Psoas muscle (tissue), 8 donors: ENCODE measurements at places on chromosomes 11 and 22. TPM values are rescaled to one million over a fixed set of nuclear protein-coding genes. Genes with fewer than 3 reads are reported as not detected.

LRRC74B gene
- not detected for total RNA-seq

- no peak for DNase-seq
These were observed 45.7 kb downstream of the PAMR1 start for GRCh38 chr11:35479731-35480130.

GRCh38 chr11:24748261-24748660 lies 251.4 kb downstream of the LUZP2 start:
- DNase-seq = no peak

DNA sequence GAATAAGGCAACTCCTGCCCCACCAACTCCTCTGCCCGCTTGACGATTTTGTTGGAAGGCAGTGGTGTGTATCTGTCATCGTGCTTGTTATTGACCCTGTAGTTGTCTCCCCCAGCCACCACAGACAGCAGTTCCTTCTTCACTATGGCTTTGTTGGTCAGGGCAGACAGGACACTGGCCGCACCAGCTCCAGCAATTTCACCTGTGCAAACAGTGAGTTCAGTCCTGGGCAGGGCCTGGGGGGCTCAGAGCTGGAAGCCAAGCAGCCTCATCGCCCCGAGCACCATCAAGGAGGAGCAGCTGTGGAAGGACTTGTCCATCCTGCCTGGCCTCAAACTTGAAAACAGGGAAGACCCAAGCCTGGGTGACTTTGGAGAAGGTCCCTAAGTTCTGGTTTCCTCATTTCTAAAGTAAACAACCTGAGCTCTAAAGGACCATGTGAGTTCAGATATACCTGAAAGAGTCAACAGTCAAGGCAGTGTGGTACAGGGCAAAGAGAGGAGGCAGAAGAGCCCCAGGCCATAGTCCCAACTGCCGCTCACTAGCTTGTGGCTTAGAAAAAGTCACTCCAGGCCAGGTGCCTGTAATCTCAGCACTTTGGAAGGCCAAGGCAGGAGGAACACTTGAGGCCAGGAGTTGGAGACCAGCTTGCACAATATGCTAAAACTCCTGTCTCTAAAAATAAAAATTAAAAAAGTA lies 4.6 kb downstream of the PLAAT2 start:
- DNase-seq = no peak

DNA sequence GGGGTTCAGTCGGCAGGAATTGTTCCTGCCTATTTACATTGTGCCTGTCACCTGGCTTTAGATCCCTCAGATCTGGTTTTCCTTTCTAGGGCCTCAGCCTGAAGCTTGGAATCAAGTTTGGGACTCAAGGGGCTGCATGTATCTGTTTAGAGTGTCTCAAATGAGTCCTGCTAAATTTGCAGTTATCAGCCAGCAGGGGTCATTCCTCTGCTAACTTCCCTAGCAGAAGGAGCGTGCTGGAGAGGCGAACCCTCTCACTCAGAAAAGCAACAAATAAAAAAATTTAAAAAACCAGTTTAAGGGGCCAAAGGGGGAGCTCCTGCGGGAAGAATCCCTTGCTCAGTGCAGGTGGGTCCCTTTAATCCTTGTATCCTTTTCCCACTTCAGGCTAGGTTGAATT lies 1220.2 kb downstream of the JRKL start:
- DNase-seq = no peak

- DNase-seq = no peak
These were observed 1.9 kb downstream of the DUSP18 start for GRCh38 chr22:30665786-30666185.

- DNase-seq = no peak
These were observed 194.4 kb upstream of the PGR start for GRCh38 chr11:101323997-101324396.

SMIM35 gene
- total RNA-seq = 0.09 TPM

- DNase-seq = no peak
These were observed 190.5 kb upstream of the MTMR2 start for GRCh38 chr11:96114178-96115064.

SPI1 gene
- 5.7 TPM for total RNA-seq

DNA sequence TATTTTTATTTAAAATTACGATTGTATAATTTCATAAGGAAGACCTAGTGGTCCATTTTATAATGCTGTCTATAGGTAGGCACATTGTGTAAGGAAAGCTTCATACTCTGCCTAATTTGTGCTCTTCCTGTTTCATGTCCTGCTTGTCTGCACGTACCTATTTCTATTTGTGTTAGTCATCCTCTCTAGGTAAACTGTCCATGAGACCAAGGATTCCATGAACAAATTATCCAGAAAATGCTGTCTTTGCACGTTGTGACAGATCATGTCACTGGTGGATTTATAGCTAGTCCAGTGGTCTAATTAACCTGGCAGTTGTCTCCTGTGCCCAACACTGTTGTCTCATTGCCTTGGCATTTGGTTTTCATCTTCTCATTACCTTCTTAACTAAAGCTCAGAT lies 44.7 kb downstream of the DNAJC24 start:
- no peak for DNase-seq

GRCh38 chr11:63608353-63609345 lies 5.6 kb downstream of the PLAAT3 start:
- no peak for DNase-seq

RCOR2 gene
- 0.66 TPM for total RNA-seq

DNA sequence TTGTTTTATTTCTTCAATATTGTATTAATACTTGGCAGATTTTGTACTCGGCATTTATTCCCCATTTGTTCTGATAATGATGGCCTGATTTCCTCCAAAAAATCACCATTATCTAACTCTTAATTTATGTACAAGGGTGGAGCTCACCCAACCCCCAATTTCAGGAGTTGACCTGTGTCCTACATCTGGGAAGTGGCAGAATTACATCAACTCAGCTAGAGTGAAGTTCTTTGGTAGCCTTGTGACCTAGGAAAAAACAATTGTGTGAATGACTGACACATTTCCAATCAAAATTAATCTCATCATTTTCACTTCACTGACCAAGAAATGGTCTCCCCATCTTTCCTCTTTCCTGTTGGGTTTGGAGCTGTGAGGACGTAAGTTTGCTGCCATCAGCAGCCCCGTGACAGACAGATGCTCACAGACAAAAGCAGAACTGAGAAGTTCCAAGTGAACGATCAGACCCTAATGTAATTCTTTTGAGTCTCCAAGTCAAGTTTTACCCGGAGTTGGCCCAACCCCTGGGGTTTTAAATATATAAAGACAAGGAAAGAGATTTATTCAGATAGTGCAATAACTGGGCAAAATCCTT lies 16.6 kb upstream of the MS4A6E start:
- DNase-seq = no peak

MS4A4E gene
- total RNA-seq = 0.60 TPM

DNA sequence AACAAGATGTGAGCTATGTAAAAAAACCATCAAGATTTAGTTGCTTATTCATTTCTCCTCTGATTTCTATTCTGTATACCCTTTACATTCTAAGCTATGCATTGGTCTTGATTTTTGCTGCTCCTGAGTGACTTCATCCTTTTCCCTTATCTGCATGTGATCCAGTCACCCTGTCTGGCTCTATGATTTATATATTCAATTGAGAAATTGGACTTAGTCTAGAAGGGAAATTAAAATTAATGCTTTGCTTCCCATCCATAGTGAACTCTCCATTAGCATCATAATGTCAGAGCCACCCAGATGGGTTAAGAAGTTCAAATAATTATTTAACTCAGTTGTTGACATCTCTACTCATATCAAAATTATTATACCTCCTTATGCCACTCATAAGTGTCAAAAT lies 5.0 kb downstream of the JRKL start:
- DNase-seq = no peak

DNA sequence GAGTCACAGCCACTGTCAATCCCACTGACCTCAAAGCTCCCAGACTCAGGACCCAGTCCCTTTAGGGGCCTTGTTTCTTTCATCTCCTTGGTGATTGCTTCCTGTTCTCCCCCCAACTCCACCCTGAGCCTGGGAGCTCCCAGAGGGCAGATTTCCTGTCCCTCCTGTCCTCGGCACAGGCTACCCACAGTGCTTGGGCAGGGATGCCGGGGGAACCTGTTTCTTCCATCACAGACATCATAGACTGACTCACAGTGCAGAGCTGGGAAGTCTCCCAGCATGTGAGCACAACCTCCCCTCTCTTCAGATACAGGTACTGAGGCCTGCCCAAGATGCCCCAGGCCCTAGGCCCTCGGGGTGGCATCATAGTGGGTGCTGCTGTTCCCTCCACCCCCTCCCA lies 16.6 kb downstream of the TRIM29 start:
- DNase-seq = no peak

- no peak for DNase-seq
These were observed 3.1 kb downstream of the ST13 start for GRCh38 chr22:40853333-40853732.

PARVG gene
- total RNA-seq = 3.2 TPM

- DNase-seq = peak; percentile 74
These were observed 36.9 kb upstream of the LINC01488 start for GRCh38 chr11:69444381-69445130.

DNA sequence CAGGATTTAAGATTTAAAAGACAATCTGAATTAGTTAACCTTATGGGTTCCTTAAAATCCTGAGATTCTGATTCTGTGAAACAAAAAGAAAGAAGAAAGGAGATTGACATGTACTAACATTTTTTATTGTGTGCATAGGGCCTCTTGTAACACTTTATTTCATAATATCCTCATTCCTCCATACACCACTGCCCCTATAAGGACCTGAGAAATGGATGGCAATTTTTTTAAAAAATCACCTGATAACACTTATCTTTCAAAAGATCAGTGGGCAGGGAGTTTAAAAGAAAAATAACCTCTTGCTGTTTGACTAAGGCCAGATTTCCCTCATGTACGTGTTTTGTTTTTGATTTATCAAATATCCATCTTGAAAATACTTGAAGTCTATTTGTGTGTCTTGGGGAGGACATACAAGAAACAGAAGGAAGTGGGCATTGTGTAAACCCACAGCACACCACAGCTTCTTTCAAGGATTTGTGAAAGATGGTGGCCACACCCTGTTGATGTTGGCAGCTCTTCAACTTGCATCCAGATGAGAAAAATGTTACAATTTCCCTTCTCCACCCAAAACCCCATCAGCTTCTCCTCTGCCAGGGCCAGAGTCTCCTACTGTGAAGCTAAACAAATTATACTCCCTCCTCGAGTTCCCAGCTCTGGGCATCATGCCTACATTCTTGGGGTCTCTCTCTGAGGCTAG lies 35.0 kb upstream of the MPEG1 start:
- DNase-seq = no peak

DNA sequence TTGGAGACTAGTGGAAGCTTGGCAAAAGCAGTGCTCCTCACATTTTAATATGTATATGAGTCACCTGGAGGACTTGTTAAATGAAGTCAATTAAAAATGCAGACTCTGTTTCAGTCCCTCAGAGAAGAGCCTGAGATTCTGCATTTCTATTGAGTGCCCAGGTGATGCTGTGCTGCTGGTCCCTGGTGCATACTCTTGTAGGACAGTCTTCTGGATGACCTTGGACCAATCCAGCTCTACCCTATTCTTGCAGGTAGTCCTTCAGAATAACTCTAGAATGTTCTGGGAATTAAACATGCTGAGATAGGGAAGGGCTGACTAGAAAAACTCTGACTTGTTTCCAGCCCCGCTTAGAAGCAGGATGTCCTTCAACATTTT lies 115.9 kb downstream of the CASP12 start:
- no peak for DNase-seq

HBD gene
- not detected for total RNA-seq

DNA sequence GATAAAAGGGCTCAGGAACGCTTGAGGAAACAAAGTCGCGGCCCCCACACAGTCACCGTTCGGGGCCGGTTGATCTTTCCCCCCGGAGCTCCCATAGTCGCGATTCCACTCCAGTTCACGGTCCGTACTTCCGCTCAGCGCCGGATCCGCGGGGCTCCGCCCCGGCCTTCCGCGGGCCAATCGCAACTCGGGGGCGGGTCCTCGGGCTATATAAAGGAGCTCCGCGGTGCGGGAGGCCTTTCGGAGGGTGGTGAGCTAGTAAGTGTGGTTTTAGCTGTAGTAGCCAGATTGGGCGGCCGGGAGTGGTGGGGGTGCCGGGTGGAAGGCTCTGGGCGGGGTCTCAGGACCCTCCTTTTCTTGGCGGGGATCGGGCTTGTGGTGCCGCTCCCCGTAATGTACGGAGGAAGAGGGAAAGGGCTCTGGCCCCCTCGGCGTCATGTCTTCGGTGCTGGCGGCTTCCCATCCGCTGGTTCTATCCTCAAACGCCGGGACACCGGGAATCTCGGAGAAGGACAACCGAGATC lies at the start of the genes C11orf98 and CSKMT:
C11orf98 (minus strand) TSS at position 136 of the 524 bp plus-strand sequence; CDS start at position 95, 41 bp downstream.
CSKMT (plus strand) TSS at position 238 of the 524 bp plus-strand sequence. CDS start 568 bp downstream, outside the sequence.
- DNase-seq = peak; percentile 97

ATL3 gene
- total RNA-seq = 11.2 TPM

- DNase-seq = no peak
These were observed 35.6 kb upstream of the PPARA start for GRCh38 chr22:46114518-46115387.

DNA sequence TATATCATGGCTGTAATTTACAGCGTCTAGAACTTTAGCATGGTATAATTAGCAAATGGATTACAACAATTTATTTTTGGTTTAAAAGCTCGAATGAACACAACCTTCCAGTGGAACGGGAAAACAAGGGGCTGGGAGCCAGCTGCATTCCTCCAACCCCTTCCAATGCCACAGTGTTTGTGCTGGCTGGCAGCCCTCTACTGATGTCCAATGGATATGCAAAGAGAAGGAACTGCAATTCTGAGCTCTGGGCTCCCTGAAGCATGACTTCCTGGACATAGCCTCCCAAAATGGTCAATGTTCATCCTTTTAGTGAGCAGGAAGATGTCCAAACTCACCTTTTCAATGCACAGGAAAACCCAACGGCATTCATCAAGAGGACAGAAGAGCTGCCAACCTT lies 288.3 kb downstream of the TENM4 start:
- no peak for DNase-seq

- no peak for DNase-seq
These were observed 50.5 kb downstream of the CSNK2A3 start for GRCh38 chr11:11302565-11302964.

LRRC4C gene
- total RNA-seq = not detected

GRCh38 chr11:112553205-112553731 lies 292.6 kb upstream of the PLET1 start:
- no peak for DNase-seq

DNA sequence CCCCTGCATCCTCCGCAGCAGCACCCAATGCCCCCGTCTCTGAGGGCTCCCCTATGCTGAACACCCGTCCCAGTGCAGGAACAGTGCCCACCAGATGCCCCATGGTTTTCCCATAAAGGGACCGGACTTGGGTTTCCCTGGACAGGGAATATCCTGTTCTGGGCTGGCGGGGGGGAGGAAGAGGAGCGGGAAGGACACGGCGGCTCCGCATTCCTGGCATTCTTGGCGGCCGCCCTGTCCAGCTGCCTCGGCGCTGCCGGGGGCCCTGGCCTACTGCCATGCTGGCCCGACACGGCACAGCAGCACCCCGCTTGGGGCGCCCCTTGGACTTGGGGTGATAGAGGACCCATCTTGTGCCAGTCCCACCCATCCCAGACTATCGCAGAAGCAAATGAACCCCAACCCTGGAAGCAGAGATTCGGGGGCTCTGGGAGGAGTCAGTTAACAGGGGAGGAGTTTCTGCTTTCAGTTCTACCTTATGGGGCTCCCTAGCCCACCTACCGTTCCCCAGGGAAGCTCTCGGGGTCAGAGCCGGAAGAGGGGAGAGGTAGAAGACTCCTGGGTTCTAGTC lies 23.7 kb upstream of the CBX7 start:
- DNase-seq = peak; percentile 83

- no peak for DNase-seq
These were observed 125.3 kb downstream of the VPREB1 start for GRCh38 chr22:22369964-22370270.

ME3 gene
- total RNA-seq = 19.5 TPM

OR52N4 gene
- not detected for total RNA-seq
